ENCODE measurements at places on chromosomes 11 and 22. TPM values are rescaled to one million over a fixed set of nuclear protein-coding genes. Genes with fewer than 3 reads are reported as not detected.

The PGA5 gene
- total RNA-seq = not detected

DNA sequence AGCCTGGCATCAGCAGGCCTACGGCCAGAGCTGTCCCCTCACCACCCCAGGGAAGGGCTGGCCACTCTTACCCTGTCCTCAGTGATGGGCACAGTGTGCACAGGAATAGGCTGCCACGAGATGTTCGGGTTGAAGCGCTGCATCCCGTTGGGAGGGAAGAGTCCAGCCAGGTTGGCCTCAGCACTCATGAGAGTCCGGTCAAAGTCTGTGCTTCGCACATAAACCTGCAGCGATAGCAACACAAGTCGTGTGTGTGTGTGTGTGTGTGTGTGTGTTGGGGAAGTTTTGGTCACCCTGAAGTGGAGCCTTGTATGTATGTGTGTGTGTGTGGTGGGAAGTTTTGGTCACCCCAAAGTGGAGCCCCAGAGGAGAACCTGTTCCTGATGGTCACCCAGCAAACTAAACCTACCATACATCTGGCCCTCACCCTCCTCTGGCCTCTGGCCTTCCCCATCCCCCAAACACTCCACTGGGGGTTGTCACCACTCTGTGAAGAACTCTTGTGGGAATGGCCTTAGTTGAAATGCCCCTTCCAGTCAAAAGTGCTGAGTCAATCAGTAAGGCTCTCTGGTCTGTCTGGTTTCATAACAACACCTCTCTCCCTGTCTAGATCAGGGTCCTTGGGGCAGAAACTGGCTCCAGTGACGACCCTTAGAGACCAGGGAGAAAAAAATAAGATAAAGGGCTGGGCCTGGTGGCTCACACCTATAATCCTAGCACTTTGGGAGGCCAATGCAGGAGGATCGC is 2.8 kb downstream of the ACP2 start:
- DNase-seq = no peak

- DNase-seq = peak; percentile 92
Measured at GRCh38 chr22:37484480-37485394, 1.4 kb downstream of the MFNG start.

DNA sequence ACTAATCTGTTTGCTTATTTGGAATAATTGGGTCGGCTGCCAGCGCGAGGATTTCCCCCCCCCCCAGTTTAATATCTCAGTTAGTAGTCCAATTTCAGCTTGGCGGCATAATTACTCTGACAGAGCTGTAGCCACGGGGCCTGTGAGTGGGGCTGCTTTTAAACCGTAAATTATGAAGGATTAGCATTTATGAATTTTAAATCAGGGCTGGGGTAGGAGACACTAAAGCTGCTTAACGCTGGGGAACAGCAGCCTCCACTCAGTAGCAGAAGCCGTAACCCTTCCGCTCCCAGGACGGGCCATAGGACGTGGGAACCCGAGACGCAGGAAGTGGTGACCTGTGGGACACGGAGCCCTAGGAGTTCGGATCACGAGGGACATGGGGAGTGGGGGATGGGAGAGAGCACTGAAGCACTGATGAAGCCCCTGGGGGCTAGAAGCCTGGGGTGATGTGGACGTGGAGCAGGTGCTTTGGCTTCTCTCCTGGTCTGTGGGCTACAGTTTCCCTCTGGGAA is 66.2 kb upstream of the LMO1 start:
- no peak for DNase-seq

DNA sequence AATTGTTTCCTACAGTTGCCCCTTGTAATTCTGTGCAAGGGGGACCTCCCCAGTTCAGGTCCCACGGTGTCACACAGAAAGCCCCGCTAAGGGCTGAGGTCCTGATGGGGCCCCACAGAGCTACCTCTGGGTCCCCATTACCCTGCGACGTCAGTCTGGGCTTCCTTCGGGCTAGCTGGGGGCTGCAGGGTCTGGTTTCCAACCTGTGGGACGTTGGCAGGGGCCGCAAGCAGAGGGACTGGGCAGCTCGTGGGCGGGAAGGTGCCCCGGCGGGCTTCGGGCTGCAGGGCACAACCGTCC is 698 bp downstream of the SLC37A4 start:
- no peak for DNase-seq

DNA sequence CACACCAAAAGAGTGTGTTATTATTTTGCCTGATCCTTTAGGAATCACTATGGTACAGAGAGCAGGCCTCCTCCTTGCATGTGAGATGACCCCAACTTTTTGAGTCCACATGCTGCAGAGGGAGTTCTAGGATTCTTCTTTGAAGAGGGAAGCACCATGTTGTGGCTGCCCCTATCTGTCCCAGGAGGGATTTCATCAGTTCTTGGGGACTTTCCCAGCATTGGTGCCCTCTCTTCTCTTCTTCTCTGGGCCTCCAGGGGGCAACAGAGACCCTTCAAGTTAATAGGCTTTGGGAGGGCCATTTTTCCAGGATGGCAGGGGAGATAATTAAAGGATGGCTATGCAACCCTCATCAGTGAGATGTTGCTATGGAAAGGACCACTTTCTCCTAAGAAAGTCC is 3.6 kb downstream of the MMP1 start:
- DNase-seq = no peak

DNA sequence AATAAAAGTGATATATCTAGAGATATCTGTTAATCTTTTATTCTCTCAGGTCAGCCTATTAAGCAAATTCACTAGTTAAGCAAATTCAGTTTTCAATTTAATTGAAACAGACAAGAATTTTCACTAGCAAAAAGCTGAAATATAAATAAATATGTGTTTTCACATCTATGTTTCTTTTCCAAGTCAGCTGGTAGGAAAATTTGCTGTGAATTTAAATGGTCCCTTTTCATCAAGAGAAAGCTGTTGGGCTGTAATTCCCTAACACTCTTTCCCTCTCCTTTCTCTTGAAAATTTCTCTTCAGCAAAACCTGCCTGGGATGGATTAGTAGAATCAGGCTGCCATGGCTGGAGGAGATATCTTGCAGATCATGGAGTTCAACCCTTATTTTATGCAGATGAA is 46.9 kb upstream of the BARX2 start:
- no peak for DNase-seq

DNA sequence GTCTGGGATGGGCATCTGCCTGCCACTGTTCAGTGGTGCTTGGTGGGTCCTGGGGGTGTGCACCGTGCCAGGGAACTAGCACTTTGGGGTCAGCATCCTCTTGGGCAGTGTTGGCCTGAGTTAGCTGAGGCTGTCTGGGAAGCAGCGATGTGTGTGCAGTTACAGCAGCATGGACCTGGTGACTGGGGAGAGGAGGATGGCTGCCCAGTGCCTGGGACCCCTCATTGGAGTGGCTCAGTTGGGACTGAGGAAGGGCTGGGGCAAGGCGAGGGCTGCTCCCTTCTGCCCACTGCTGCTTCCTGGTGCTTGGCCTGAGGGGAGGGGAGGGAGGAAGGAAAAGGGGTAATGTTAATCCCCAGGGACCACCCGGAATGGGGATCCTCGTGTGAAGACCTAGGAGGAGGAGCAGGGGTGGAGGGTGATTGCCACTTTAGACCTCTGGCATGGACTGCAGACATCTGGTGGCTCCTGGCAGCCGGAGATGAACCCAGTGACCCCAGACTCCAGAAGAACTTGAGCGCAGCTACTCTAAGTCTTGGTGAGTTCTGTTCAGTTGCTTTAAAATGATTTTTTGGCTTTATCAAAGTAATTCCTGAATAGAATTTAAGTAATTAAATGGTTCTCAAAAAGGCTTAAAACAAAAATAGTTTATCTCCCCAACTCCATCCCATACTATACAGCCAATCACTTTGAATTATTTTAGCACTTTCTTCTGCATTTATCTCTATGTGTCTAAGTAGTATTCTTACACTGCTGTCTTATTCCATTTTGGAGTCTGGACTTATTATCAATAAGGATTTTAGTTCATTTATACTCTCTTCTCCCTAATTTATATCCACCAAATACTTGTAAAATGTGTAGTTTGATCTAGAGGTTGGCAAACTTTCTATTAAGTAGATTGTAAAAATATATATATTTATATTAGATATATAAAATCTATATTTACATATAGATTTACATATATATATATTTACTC is 15.4 kb upstream of the TMEM191C start:
- peak; percentile 13 for DNase-seq

GRCh38 chr11:86675017-86675416 is 2.6 kb upstream of the ME3 start:
- DNase-seq = no peak

The MS4A12 gene
- total RNA-seq = not detected

- DNase-seq = no peak
Measured at GRCh38 chr22:19555651-19556050, 31.4 kb upstream of the CLDN5 start.

The MICAL2 gene
- 163 TPM for total RNA-seq

DNA sequence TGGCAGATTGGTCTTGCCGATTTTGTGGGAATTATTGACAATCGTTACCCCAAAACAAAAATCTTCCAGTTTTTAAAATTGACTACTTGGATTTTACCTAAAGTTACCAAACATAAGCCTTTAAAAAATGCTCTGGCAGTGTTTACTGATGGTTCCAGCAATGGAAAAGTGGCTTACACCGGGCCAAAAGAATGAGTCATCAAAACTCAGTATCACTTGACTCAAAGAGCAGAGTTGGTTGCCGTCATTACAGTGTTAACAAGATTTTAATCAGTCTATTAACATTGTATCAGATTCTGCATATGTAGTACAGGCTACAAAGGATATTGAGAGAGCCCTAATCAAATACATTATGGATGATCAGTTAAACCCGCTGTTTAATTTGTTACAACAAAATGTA is 37.2 kb downstream of the IGLL1 start:
- DNase-seq = no peak

Data from upper lobe of left lung (tissue), 6 donors.